ENCODE measurements at places on chromosomes 12 and 14.
A peak's percentile ranks its signal among the peaks of the same experiment; 100 is the strongest.

DNA sequence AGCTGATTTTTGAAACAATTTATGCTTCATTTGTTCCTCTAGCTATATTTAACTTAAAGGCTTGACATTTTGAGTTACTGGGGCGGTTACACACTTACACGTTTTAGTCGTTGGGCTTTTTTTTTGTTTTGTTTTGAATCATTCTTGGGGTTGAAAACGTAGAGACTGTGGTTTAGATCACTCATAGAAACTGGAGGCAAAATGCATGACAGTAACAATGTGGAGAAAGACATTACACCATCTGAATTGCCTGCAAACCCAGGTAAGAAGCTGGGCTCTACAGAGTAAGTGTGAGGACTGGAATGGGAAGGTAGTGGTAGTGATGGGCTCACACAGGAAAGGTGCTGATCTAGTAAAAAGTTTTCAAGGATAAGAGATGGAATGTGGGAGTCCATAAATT lies at the start of gene CLEC2D:
Gene CLEC2D (plus strand): TSS at position 180 of the 400 bp plus-strand sequence. CDS start 22 bp downstream, at position 202.
- no peak for DNase-seq

DNA sequence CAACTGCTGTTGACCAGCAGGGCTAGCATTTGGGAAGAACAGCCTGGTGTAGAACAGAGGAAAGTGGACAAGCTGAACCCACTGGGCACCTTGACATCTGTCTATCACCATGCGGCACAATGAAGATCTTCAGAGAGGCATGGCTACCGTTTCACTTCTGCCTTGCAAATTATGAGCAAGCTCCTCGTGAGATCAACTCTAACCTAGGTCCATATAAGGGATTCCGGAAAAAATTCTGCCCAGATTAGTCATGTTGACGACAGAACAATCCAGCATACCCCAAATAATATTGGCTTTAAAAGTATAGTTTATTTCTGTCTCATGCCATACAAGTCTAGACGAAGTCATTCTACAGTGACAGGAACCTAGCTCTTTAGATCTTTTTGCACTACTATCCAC lies 91.6 kb upstream of the ATF7IP start:
- DNase-seq = no peak

GRCh38 chr12:461425-461824 lies 1.7 kb downstream of the B4GALNT3 start:
- no peak for DNase-seq

DNA sequence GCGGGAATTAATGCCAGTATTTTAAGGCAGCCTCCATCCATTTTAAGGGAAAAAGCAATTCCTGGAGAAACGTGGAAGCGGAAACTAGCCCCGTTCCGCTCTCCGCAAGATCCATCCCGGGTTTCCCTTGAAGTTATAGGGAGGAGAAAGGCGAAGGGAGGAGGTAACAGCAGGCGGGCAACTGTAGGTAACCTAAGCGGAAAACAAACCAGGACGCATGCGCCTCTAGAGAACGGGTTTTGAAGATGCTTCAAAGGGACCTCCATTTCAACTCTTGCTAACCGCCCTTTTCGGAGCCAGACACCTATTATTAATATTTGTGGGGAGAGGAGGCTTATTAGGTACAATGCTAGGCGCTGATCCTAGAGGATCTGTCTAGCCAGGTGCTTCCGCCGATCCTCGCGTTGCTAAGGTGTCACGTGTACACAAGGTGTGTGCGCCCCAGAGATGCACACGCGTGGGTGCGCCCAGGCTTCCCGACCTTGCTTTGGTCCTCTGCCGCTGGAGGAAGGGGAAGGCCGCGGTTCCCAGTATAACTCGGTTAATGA lies 6.2 kb downstream of the TBX5 start:
- peak; percentile 83 for DNase-seq

GRCh38 chr12:65364046-65364445 lies 85.6 kb downstream of the MSRB3 start:
- DNase-seq = no peak

GRCh38 chr12:96409731-96410130 lies 9.5 kb upstream of the CDK17 start:
- no peak for DNase-seq

DNA sequence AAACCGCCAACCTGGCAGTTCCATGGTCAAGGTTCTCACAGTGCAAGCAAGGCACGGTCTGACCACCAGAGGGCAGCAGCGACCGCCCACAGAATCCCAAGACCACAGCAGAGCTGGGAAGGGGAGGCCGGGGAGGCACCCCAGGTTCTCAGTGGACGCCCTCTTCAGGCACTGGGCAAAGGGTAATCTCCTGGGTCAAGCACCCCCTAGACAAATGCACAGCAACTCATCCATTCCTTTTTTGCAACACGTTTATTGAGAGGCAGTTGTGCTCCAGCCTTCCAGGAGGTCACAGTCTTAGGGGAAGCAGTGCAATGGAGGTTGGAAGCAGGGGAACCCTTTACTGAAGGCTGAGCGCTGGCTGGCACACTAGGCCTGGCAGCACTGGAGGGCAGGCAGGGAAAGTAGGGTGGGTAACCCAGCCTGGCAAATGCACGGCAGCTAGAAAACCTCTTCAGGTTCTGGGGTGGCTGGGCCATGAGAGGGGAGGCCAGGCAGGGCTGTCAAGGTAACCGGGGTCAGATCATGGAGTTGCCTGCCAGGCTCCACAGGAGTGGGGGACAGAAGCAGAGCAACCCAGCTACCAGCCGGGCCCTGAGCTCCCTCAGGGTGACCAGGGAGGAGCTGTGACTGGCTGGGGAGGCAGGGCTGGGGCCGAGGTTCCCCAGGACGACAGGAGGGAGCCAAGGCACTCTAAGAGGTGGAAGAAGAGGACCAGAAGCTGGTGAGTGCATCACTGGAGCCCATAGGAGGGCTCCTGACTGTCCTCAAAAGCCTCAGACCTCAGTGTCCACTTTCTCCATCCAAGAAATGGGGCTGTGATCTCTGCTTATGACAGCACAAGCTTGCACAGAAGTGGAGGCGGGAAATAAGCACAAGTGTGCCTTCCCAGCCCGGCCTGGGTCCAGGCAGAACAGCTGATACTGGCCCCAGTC lies 1.8 kb upstream of the RHOF start:
- DNase-seq = peak; percentile 82
